ENCODE measurements at places on chromosomes 6 and 20.

DNA sequence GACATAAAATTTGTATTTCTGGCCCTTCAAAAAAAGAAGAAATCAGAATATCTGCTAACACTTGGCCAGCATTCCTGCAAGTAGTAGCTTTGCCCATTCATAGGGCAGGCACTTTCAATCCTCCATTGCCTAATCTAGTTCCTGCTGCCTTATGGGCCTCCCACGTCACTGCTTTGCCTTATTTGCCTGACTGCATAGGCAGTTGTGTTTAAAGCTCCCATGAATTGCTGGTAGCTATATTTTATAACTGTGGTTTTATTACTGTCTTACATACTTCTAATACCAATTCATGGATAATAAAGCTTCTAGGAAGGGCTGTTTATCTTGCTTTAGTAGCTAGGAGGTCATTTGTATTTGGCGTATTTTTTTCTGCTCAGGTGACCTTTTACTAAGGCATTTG lies 7.7 kb upstream of the SLC35A1 start:
- no peak for DNase-seq

GRCh38 chr6:44650947-44651346 lies 263.4 kb downstream of the CDC5L start:
- DNase-seq, result no peak

GRCh38 chr6:44028789-44029310 lies 98.4 kb downstream of the MRPL14 start:
- DNase-seq, result no peak

DNA sequence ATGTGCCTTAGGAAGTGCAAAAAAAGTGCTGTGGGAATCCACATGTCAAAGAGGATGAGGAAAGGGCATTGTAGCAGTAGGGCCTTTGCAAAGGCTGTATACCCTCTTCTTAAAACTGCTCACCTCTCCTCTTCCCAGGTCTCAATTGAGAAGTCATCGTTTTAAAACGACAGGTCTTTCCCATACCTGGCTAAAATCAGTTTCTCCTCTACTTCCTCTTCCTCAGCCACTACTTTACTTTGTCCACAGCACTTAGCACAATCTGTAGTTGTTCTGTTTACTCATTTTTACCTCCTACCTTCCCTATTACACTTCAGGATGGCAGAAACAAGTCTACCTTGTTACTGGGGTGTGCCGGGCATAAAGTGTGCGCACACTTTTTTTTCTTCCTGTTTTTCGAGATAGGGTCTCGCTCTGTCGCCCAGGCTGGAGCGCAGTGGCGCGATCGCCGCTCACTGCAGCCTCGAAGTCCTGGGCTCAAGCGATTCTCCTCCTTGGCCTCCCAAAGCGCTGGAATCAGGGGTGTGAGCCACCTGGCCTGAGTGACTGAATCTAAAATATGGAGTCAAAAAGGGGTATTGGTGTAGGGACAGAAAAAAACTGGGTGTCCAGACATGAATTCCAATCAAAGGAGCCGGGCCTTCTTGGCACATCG lies 9.8 kb upstream of the ELOVL5 start:
- no peak for DNase-seq

DNA sequence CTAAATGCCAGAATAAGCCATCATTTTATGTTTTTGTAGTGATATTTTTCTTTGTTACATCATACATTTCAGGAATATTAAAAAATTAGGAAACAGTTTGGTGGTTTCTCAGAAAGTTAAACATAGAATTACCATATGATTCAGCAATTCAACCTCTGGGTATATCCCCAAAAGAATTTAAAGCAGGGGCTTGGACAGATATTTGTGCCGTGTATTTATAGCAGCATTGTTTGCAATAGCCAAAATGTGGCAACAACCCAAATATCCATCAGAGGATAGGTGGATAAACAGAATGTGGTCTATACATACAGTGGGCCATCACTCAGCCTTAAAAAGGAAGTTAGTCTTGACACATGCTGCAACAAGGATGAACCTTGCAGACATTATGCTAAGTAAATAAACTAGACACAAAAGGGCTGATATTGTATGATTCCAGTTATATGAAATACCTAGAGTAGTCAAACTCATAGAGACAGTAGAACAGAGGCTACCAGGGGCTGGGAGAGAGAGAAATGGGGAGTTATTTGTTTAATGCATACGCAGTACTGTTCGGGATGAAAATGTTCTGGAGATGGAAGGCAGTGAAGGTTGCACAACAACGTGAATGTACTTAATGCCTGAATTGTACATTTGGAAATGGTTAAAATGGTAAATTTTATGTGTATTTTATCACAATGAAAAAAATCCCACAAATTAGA lies 18.9 kb upstream of the TRAF3IP2 start:
- no peak for DNase-seq

All from stimulated activated CD8-positive, alpha-beta memory T cell treated with anti-CD3 and anti-CD28 coated beads, Interleukin-4, amount 100 ng/mL, for 4 hours (primary cell).